Endothelial cell of umbilical vein (primary cell): ENCODE measurements at places on chromosomes 11 and 22. TPM values are rescaled to one million over a fixed set of nuclear protein-coding genes. Genes with fewer than 3 reads are reported as not detected.

Gene UBQLN3
- total RNA-seq, result not detected in 2 replicates

DNA sequence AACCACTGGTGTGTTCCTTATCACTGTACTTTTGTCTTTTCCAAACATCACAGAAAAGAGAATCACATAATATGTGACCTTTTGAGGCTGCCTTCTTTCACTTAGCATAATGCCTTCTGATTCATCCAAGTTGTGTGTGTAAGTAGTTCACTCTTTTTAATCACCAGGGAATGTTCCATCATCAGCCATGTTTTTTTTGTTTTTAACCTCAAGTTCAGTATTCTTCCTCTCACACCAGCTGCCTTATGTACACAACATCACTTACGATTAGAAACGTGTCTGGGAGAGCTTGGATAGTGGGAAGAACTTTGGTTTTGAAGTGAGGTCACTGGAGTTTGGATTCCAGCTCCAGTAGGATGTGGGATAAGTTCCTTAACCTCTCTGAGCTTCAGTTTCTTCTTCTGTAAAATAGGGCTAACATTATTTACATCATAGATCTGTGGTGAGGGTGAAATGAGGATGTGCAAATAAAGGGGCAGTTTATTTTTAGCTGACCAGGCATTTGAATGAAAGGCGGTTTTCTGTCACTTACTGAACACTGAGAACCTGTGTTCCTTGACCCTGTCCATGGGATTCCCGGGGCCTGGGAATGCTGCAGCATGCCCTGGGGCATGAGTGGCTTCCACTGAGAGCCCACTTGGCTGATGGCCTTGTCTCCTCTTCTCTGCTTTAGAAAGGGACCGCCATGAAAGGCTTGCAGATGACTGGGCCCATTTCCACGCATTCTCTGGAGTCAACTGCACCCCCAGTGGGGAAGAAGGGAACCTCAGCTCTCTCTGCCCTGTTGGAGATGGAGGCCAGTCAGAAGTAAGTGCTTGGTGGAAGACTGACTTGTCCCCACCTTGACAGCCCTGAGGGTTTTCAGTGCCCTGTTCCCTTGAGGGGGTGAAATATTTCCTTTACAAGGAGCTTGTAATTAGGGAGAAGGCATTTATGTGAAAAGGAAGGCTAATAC lies 92.6 kb downstream of the DEPDC5 start:
- peaks cover 20% of the 10 kb centered on the region for H3K36me3 ChIP-seq
- no peak for DNase-seq
- no peak overlapping the region for H3K4me3 ChIP-seq
- H3K27ac ChIP-seq, result no peak overlapping the region

DNA sequence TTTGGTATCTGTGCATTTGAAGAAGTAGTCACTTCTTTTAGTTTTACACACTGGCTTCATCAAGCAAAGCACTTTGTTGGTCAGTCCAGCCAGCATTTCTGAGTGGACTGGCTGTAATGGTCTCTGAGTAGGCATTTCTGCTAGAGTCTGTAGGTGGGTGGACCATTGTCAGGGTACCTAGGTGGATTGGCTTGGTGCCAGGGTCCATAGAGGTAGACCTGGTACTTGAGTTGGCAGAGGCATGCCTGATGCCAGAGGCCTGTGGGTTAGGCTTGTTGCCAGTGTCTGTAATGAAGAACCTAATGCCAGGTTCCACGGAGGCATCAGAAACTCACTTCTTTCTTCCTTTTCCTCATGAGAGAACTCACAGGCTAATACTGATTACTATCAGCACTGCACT lies 157.9 kb upstream of the C11orf87 start:
- no peaks in the 10 kb centered on the region for H3K36me3 ChIP-seq
- H3K4me3 ChIP-seq, result no peak overlapping the region
- no peak for DNase-seq
- H3K27ac ChIP-seq, result no peak overlapping the region
- no peaks in the 10 kb centered on the region for H3K4me1 ChIP-seq

DNA sequence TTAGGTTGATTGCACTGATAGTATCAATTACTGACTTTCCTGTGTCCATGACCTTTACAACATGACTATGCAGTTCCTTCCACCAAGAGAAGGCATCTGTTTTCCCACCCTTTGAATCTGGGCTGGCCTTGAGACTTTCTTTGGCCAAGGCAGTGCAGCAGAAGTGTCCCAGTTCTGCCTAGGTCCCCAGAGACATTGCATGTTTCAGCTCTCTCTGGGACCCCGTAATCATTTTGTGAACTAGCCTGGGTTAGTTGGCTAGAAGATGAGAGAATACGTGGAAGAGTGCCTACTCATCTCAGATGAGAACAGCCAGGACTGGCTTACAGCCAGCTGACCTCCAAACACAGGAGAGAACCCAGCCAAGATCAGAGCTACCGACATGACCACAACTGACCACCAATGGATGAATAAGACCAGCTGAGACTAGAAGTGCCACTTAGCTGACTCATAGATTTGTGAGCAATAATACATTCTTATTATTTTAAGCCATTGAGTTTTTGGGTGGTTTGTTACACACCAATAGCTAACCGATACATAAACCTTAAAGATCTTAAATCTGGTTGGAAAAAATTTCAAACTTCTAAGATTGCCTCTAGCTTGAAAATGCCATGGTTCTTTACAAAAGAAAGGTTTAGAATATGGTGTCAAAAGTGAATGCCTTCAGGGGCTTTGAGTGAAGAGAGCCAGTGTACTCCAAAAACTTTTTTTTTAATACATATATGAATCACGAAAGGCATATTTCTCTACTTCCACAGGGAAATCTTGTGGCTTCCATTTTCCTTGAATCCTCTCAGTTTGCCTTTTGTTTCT lies 145.2 kb downstream of the FBXO7 start:
- no peak overlapping the region for H3K27ac ChIP-seq
- no peaks in the 10 kb centered on the region for H3K36me3 ChIP-seq
- no peak overlapping the region for H3K4me3 ChIP-seq
- H3K27me3 ChIP-seq, result no peaks in the 10 kb centered on the region
